T-helper 2 cell treated with Interferon-gamma antibody and Interleukin-4, amounts not matched to agents 5 μg/mL and 100 μg/mL, for 36 hours (primary cell): ENCODE measurements at places on chromosomes 12 and 14.
A peak's percentile ranks its signal among the peaks of the same experiment; 100 is the strongest.

DNA sequence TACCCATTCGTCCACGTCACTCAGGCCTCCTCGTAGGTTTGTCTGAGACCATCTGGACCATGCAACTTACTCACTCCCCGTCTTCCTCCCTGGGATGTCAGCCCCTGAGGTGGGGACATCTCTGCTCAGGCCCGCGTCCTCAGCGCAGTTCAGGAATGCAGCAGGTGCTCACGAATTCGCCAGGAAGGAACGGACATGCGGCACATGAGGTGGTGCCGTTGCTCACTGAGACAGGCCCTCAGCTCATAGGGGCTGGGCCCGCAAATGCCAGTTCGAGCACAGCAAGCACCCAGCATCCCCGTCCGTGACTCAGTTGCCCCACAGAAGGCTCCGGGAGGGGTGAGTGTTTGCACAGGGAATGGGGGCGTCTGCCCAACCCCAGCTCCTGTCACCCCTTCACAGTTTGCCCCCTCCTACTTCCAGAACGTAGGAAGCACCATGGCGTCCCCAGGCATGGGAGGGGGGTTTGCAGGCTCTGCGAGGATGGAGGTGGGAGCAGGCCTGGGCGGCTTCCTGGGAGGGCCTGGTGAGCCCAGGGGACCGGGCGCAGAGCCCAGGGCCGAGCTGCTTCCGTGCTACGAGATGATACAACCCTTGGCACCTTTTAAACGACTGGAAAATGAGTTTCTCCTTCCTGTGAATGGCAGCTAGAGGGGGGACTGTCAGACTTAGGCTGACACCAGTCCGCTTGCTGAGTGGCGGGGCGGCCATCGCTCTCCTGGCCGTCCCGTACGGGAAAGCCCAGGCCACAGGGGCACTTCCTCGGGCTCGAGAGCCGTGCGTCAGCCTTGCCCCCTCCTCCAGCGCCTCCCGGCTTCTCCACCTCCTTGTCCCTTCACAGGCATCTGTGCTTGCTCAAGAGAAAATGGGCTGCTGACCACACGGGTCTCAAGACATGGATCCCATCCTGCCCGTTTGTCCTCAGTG, 6.9 kb downstream of the GALNT9 start:
- no peak for DNase-seq

DNA sequence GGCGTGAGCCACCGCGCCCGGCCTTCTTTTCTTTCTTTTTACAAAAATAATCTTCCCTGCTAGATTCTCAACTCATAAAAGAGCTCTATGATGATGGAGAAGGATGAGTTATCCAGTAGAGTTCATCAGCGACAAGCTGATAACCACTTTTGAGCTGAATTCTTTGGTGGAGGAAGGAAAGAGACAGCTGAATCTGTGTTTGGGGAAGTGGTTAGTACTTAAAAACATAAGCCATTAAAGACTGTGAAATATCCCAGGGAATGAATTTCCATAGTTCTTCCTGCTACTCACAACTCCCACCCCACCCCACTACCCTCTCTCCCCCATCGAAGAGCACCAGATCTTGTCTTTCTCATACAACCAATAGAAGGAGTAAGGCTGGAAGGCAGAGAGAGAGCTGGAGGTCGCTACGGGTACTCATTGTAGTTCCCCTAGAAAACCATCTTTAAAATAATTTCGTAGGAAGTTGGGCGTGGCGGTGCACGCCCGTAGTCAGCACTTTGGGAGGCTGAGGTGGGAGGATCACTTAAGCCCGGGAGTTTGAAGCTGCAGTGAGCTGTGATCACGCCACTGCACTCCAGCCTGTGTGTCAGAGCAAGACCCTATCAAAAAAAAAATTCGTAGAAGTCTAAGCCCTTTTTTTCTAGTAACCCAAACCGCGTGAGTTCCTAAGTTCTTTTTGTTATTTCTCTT, 647 bp upstream of the ESPL1 start:
- peak; percentile 45 for DNase-seq

DNA sequence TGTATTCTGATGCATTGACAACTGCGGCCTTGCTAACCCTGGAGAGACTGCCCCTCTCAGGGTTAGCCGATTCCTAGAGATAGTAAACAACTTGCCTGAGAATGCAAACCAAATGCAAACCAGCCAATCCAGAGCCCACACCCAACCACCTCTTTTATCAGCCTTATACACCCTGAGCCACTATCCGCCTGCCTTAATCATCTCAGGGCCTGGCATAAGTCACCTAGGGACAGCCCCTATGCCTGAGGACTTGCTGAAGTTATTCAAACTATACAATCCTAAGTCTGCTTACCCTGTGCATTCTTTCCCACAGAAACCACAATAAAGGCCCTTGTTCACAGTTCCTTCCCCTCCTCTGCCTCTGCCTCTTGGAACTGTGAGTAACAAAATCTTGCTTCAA, 177.2 kb downstream of the KCNA5 start:
- DNase-seq = peak; percentile 15

DNA sequence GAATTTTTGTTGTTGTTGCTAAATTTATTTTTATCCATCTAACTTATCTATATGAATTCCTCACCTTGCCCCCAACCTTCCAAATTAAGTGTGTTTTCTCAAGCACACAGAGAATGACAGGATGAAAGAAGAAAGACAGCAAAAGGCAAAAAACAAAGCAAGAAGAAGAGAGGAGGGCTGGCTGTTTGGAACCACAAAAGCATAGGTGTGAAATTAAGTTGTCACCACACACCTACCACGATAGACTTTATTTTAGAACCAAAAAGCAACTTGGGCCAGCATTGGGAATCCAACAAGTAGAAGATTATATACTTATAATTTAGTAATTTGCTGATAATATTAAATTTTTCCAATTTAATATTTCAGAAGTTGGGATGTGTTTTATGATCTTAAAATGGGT, 58.7 kb upstream of the REP15 start:
- no peak for DNase-seq

DNA sequence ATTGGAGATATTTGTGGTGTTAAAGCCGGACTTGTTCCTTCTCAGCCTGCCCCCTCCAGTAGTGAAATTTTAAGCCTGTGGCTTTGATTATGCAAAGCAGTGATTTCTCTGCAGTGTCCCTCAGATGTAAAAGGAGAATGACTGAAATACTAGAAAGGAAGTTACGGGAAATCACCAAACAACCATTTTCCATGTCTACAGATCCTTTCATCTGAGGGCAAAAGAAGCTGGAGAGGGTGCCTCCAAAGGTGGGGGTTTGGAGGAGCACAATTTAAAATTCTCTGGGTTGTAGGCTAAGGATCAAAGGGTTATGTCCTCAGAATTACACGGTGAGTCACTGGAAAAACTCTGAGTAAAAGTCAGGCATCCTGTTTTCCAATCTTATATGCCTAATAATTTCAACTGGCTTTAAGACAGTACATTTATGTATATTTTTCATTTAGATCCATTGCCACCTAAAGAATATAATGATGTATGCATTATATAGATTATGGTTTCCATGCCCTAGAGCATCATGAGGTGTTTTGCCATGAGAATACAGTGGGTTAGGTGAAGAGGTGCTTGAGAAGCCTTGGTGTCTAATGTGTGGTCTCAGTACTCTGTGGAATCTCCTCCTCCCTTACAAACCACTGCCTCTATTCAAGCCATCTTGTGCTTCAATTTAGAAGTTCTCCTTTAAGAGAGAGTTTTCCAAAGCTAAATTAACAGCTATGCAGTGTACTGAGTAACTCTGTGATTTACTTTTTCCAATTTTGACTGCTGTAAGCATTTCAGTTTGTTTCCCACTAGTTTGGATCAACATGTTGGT, 362.1 kb downstream of the RAD51B start:
- DNase-seq = no peak

GRCh38 chr12:43198608-43199007, 353.4 kb downstream of the ADAMTS20 start:
- DNase-seq = no peak

DNA sequence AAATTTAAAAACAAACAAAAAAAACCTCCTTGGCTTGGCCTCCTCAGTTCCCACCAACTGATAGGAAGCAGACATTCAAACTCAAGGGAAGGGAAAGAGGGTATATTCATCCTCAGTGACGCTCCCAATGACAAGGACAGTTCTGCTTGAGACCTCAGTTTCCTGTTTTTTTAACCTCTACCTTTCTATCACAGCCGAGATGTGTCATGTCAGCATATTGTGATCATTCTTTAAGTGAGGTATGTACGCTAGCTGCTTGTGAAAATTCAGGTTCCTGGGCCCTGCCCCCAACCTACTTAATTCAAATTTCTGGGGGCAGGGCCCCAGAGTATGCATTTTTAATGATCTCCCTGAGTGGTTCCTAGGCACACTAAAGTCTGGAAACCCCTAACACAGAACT, 611.9 kb upstream of the TBX3 start:
- no peak for DNase-seq

GRCh38 chr12:132329036-132329719, at the start of gene GALNT9:
Gene GALNT9 (minus strand): TSS chr12:132329589. CDS start chr12:132329203, 386 bp downstream.
- DNase-seq = no peak

GRCh38 chr14:47675466-47676314, at the start of gene MDGA2:
Gene MDGA2 (minus strand): TSS chr14:47675605.
- DNase-seq = peak; percentile 6

DNA sequence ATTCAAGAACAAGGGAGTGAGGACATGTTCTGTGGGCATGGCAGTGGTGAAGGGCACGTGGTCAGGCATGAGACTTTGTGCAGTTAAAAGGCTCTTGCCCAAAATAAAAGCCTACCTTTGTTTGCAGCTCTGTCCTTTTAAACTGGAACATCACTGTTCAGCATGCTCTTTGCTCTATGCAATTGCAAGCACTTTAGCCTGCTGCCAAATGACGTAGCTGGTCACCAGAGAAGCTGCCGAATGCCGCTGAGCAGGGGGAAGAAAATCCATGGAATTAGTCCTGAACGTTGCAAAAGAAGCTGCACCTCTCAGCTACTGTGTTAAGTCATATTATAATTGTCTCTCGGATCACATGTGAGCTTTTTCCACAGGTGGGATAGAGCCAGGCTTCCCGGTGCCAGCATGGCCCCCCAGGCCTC, 176.3 kb upstream of the DIO2 start:
- no peak for DNase-seq

GRCh38 chr14:99192028-99192621, 79.9 kb downstream of the BCL11B start:
- no peak for DNase-seq

DNA sequence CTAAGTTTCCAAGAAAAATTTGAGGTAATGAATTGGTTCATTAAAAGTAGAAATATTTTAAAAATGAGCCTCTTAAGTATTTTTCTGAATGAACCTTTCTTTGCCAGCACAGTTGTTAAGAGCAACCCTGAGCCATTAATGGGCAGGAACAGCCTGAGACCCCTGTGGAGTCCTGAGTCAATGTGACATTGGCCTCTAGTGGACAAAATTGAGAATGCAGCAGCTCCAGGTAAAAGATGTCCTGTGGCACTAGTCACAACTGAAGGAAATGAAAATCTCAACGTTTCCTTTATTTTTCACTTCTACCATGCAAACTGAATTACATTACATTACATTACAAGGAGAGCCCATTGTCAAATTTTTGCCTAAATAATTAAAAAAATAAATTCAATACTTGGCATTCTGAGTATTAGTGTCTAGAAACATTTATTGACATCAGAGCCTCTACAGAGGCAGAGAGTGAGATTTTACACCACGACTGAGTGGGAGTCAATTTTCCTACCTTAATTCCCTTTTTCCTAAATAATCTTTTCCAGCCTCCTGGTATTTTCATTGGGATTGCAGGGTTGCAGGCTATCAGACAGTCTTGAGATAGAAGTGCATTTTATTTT, 135.7 kb downstream of the PPM1H start:
- peak; percentile 21 for DNase-seq

GRCh38 chr14:102928412-102929240, 6.2 kb downstream of the AMN start:
- peak; percentile 32 for DNase-seq

DNA sequence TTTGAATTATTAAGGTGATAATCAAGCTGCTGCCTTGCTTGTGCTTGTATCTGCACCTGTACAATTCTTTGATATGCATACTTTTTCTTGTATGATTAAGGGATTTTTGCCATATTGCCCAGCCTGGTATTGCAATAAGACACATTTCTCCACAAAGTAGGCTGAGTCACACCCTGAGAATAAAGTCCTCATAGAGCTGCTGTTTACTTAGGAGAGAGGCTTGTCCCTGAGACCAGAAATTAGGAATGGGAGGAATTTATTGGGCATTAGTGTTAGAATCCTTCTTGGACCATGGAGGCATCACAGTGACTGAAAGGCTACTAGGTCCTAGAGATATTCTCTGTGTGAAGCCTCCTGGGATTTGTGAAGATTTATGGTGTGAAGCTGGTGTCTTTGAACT, 506.8 kb upstream of the FBXO33 start:
- no peak for DNase-seq

DNA sequence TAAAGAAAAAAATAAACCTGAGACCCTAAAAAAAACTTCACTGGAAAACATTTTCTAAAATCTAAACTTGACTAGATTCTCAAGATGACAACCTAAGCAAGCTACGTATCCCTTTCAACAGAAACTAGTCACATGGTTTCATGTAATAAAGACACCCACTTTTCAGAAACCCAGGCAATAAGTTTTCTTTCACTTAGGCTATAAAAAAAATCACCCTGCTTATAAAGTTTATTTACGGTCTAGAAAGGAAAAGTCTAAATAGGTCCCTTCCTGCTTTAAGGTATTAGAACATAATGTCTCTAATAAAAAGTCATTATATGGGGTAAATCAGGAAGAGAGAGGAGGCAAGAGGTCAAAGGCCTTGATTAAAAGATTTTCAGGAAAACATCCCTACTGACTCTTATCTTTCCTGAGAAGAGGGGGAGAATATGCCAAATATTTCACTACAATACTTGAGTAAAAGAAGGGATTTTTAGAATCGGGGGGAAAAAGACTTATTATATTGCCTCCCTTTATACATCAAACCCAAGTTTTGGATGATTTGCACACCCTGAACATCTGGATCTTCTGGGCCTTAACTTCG, 9.5 kb downstream of the CLIP1 start:
- no peak for DNase-seq

GRCh38 chr12:42125388-42125767, 19.3 kb downstream of the GXYLT1 start:
- DNase-seq = no peak

DNA sequence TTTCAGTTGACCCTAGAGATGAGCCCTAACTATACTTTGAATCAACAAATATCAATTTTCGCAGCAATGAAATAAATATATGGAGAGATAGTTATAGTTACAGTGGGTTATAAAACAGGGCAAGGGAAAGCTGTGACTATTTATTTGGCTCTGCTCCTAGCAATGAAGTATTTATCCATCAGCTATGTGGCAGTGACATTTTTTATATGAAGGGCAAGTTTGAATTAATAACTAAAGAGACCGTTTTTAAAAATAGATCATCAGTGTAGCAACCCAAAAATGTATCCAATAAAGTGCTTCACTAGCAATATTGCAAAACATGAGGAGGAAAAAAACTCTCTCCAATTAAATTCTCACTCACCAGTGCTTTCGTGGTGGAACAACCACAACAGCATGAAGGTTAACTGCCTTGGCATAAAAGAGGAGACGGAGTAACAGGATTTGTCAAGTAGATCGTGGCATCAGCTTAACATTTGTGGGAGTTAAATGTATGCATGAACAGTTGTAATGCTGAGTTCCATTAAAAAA, 58.1 kb upstream of the NUDT4 start:
- DNase-seq = no peak

- peak; percentile 43 for DNase-seq
Measured at GRCh38 chr12:55760663-55761062, 17.7 kb downstream of the GDF11 start.
